ENCODE measurements at places on chromosomes 3 and 15. TPM values are rescaled to one million over a fixed set of nuclear protein-coding genes. Genes with fewer than 3 reads are reported as not detected.

GRCh38 chr15:71939981-71940588, 129.7 kb downstream of the NR2E3 start:
- no peaks in the 10 kb centered on the region for H3K4me1 ChIP-seq
- H3K4me3 ChIP-seq = no peak overlapping the region
- no peaks in the 10 kb centered on the region for H3K27me3 ChIP-seq
- DNase-seq = no peak

DNA sequence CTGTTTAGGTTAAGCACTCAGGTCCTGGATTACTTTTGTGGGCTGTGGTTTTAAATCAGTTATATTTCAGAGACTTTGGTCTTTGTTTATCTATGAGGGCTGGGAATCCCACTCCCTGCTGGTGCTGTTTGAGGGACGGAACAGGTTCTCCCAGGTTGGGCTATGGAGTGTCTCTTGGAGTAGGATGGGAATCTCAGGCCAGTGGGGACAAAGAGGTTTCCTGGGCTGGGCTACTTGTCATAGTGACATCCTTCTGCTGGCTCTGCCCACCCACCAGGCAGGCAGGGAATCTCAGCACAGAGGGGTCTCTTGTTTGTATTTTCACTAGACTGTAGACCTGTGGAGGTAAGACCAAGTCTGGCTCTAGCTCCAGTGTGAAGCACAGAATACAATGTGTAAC, 47.2 kb upstream of the UBE3A start:
- H3K4me1 ChIP-seq = no peaks in the 10 kb centered on the region
- no peak overlapping the region for H3K4me3 ChIP-seq
- DNase-seq = no peak
- H3K36me3 ChIP-seq = no peaks in the 10 kb centered on the region
- H3K27me3 ChIP-seq = no peaks in the 10 kb centered on the region
- no peak overlapping the region for H3K27ac ChIP-seq

GRCh38 chr3:178381971-178382448, 154.2 kb upstream of the KCNMB2 start:
- H3K36me3 ChIP-seq = no peaks in the 10 kb centered on the region
- H3K4me1 ChIP-seq = no peaks in the 10 kb centered on the region
- no peak for DNase-seq
- H3K4me3 ChIP-seq = no peak overlapping the region
- no peaks in the 10 kb centered on the region for H3K27me3 ChIP-seq

- DNase-seq = no peak
- no peaks in the 10 kb centered on the region for H3K36me3 ChIP-seq
- H3K27me3 ChIP-seq = no peaks in the 10 kb centered on the region
- peaks cover 23% of the 10 kb centered on the region for H3K4me1 ChIP-seq
- H3K4me3 ChIP-seq = no peak overlapping the region
Observed at GRCh38 chr3:72312339-72312738, 527.4 kb upstream of the PROK2 start.

FBXW12 gene
- total RNA-seq = not detected

C3orf70 gene
- 3.9 TPM for total RNA-seq

Data from upper lobe of left lung (tissue), 6 donors.